ENCODE measurements at places on chromosomes 1 and 21.

- DNase-seq: no peak
These were observed 43.7 kb upstream of the IPO9 start for GRCh38 chr1:201785291-201785690.

DNA sequence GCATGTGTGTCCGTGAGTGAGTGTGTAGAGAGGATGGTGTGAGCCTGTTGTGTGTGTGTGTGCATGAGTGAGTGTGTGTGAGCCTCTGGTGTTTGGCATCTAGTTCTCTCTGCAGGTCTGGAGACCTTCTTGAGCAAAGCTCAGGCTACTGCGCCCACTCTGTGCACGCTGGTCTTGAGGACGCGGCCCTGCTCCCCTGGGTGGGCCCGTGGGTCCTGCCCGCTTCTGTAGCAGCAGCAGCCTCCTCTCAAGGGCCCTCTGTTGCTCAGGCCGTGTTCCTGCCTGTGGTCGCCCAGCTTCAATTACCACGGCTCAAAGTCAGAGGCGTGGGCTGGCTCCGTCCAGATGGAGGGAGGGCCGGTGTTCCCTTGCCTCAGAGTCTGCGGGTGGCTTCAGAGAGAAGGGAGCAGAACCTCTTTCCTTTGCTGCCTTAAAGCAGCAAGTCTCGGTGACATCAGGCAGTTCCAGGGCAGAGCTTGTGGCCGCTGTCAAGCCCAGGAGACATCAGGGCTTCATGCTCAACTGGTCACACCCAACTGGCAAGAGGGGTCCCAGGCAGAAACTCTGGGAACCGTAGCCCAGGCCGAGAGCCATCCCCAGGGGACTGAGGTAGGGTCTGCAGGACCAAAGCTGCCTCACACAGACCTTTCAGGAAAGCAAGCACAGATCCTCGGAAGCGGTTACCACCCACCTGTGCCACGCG, 270.6 kb upstream of the VAMP3 start:
- no peak for DNase-seq

DNA sequence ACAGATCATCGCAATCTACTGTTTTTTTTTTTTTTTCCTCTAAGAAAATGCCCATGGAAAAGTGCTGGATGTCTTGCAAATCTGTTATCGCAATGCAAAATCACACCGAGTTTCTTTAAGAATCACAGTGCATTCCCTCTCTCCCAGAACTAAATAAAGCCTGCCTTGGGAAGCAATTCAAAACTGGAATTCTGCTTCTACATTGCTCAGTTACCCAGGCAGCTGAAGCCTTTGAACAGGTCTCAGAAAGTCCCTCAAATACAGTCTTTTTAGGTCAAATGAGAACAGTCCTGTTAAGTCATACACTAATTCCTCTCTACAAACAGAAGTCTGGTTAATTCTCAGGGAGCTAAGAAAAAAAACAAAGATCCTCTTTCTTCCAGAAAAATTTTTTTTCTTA, 46.3 kb downstream of the SLC30A10 start:
- no peak for DNase-seq

DNA sequence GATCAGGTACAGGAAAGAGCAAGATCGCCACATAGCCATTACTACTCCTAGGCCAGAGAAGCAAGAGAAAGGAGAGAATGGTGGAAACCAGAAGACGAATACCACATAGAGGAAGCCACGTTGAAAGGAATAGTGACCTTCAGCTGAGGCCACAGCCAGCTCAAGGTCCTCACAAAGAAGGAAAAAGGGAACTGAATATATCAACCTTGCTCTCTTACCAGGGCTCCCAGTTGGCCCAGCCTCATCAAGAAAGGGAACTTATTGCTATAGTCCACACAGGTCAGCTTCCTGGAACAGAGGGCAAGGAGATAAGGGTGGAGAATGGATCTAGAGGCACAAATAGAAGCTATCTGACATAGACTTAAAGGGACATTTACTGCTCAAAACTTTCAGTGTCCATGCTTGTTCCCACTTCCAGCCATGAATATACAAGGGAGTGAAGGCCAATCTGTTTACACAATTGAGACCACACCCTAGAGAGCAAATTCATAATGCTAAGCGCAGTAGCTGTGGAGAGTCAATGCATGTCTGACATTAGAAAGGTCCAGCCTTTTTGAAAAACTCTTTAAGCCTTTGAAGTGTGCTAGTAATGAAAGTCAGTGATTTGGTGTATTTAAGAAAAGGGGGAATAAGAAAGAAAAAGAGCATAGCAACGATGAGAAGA, 120.7 kb upstream of the ZC3H11B start:
- DNase-seq: no peak

GRCh38 chr1:109391626-109392025, 6.1 kb downstream of the SORT1 start:
- DNase-seq: no peak

DNA sequence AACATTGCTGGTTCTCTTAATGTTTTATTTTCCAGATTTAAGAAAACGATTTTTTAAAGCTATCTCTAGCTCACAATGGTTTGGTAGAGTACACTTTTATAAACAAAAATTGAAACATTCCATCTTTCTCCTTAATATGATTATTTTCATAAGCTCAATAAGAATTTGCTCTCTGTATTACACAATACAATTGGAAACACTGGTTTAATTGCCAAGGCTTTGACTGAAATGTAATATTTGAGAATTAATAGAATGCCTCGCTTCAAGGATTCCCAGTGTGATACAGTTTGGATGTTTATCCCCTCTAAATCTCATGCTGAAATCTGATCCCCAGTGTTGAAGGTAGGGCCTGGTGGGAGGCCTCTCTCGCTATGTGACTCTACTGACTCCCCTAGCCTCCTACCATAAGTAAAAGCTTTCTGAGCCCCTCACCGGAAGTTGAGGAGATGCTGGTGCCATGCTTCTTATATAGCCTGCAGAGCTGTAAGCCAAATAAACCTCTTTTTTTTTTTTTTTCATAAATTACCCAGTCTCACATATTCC, 67.4 kb downstream of the DDAH1 start:
- DNase-seq: no peak

GRCh38 chr1:55057956-55058298, 18.6 kb downstream of the PCSK9 start:
- DNase-seq: no peak

GRCh38 chr1:180309338-180309737, 79.3 kb downstream of the LHX4 start:
- no peak for DNase-seq

GRCh38 chr1:214330222-214330621, 49.3 kb downstream of the SMYD2 start:
- DNase-seq: no peak

GRCh38 chr1:94515296-94515947, 26.1 kb downstream of the F3 start:
- no peak for DNase-seq

DNA sequence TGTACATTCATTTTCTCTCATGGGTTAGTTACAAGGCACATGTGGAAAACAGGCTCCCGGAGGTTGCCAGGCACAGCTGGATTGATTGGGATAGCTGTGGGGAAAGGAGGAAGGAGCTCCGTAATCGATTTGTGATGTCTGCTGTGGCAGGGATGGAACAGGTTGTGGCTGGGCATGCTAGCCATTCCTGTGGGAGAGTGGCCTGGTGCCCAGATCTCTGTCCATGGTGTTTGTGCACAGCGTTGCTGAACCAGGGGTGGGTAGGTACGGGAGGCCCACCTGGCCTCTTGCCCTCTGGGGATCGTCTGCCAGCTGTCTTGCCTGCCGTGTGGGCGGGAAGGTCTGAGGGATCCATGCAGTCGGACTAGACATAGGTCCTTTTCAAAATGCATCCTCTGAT, 302.8 kb upstream of the VAMP3 start:
- no peak for DNase-seq

GRCh38 chr1:228168563-228169270, 3.1 kb downstream of the IBA57 start:
- no peak for DNase-seq

GRCh38 chr1:41856944-41857285, 61.8 kb downstream of the HIVEP3 start:
- DNase-seq: no peak

- DNase-seq: no peak
These were observed 32.2 kb upstream of the CYP4X1 start for GRCh38 chr1:46991083-46991923.

- DNase-seq: no peak
These were observed 45.0 kb downstream of the DUSP10 start for GRCh38 chr1:221696718-221697461.
